ENCODE measurements at places on chromosomes 7 and 10.

GRCh38 chr7:70421319-70421718, 710.6 kb upstream of the GALNT17 start:
- no peak for DNase-seq

DNA sequence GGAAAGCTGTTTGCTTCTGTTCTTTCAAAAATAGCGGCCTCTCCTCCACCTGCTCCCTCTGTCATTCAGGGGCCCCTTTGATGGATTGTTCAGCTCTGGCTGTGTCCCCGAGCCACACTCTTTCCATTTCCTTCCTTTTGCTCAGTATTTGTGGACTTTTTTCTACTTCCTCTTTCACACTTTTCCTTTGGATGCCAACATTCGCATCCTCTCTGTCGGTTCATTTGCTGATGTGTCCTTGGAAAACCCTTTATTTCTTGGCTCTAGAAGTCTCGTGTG, 11.7 kb upstream of the PWWP2B start:
- no peak for DNase-seq

DNA sequence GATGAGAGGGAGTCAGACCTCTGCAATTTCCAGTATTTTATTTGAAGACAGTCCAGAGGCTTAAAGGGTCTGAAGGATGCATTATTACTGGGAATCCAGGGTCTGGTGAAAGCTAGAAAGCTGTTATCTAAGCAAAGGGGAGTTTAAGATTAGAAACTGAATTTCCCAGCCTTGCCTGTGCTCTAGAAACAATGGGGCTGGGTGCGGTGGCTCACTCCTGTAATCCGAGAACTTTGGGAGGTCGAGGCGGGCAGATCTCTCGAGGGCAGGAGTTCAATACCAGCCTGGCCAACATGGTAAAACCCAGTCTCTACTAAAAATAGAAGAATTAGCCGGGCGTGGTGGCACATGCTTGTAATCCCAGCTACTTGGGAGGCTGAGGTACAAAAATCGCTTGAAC, 71.5 kb upstream of the ANLN start:
- no peak for DNase-seq

DNA sequence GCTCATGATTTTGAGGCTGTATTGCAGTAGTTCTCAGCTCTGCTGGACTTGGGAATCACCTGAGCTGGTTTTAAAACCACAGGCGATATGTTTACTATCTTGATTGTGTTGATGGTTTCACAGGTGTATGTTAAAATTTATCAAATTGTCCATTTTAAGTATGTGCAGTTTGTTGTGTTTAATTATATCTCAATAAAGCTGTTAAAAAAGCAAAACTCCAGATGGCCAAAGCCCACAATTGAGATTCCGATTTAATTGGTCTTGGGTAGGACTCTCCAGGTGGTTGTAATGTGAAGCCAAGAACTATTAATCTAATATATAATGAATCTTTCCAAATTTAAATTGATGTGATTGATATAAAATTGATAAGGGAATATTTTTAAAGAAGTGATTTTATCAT, 48.6 kb downstream of the NRCAM start:
- DNase-seq: no peak

GRCh38 chr10:113808168-113808567, 45.7 kb downstream of the DCLRE1A start:
- DNase-seq: no peak

- DNase-seq: peak; percentile 71
Observed at GRCh38 chr7:45921699-45922519, 837 bp upstream of the IGFBP3 start.

DNA sequence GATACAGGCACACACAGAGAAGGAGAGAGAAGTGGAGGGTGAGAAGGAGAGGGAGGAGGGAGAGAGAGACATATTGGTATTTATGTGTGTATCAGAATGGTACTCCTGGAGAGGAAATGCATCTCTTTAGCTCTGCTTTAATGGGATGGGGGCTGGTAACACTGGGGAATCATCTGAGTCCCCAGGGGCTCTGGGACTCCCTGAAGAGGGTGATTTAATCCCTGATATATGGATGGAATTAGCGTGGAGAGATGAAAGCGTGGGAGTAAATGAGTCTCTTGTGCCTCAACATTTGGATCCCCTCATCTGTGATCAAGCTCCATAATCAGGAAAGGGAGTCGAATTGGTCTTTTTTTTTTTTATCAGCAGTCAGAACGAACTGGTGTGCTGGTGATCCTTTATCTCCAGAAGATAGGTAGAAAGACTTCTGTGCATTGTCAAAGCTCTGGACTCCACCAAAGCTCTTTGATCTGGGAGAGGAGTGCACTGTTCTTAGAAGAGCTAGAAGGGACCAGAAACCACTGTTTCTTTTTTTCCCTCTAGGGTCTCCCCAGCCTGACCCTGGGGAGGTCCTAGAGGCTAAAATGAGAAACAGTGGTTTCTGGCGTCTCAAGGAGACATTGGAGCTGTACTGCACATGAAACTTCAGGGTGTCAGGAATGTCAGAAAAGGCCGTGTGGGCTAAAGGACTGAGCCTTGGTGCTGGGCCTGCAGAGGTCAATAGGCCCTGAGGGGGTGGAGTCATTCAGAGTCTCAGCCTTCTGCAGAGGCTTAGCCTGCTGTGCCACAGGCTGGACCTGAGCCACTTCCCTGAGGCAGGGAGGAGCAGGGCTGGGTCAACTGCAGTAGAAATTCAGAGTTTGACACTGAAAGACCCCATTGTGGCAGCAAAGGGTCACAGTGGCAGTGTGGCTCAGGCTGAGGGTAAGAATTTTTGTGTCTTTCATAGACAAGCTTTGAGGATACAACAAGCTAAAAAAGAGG, 234.4 kb upstream of the SLC26A5 start:
- no peak for DNase-seq

GRCh38 chr10:119325131-119325530, 117.8 kb downstream of the GRK5 start:
- DNase-seq: no peak

DNA sequence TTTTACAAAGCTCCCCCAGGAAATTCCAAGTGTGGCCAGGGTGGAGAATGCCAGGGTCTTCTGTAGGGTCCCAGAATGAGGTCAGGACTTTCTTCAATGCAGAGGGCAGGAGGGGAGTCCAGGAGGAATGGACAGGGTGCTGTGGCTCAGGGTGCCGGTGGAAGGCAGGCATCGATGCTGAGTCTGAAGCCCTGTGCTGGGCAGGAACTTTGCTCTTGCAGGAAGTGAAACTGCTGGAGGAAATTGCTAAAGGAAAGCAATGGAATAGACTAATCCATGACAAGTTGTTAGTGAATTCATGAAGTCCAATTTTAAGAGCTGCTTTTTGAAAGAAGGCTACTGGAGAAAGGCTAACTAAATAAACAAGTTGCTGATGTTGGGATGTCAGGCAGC, 14.8 kb downstream of the PTPRE start:
- no peak for DNase-seq

GRCh38 chr10:98030093-98030821, at the start of gene CRTAC1:
TSS of gene CRTAC1 (minus strand) at chr10:98030621. CDS start at chr10:98030472, 149 bp downstream.
- peak; percentile 70 for DNase-seq

- no peak for DNase-seq
Observed at GRCh38 chr7:28316489-28316888, 95.8 kb upstream of the CREB5 start.

GRCh38 chr10:119281581-119282071, 74.3 kb downstream of the GRK5 start:
- peak; percentile 39 for DNase-seq

DNA sequence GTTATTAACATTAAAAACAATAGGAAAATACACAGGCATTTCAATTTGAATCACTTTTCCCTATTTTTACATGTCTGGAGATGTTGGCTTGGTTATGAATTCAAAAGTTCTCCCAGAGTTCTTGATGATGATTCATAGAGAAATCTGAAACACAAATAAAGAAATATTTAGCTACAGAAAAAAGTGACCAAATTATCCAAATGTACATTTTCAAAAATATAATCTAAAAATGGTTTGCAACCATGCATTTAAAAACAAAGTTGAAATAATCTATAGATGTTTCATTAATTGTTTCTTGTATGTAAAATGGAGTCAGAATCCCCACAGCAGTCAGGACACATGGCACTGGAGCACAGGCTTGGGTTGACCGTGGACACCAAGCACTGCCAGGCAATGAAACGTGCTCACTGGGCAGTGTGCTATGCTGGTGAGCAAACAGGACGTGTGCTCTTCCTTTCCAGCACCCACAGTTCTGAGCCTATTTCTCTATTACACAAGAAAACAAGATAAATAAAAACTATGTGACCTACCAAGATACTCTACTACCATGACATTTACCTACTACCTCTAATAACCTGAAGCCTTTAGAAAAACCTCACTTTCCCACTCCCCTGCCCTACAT, 44.1 kb upstream of the PTPRN2 start:
- DNase-seq: no peak

DNA sequence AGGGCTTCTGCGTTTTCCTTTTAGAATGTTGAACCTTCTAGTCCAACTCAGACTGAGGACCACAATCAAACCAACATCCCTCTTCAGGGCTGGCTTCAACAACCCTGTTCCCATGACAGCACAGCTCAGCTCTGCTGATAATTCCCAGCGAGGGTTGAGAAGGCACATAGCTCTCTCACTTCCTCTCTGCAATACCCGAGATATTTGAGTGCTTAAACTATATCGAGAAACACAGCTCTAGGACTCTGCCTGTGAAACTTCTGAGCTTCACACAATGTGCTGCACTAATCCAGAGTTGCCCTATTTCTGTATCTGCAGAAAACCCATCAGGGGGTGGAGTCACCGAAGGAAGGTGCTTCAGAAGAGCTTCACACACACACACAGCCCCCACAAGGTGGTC, 1.6 kb upstream of the ADARB2 start:
- no peak for DNase-seq

GRCh38 chr7:7931626-7932025, 37.0 kb upstream of the GLCCI1 start:
- DNase-seq: no peak

- DNase-seq: no peak
Observed at GRCh38 chr7:915291-916218, 38.9 kb downstream of the ADAP1 start.

GRCh38 chr7:2209146-2209960, 23.4 kb downstream of the MAD1L1 start:
- peak; percentile 47 for DNase-seq

- no peak for DNase-seq
Observed at GRCh38 chr10:93363891-93364648, 118.1 kb downstream of the MYOF start.

GRCh38 chr10:126593968-126594701, 76.4 kb downstream of the C10orf90 start:
- no peak for DNase-seq

DNA sequence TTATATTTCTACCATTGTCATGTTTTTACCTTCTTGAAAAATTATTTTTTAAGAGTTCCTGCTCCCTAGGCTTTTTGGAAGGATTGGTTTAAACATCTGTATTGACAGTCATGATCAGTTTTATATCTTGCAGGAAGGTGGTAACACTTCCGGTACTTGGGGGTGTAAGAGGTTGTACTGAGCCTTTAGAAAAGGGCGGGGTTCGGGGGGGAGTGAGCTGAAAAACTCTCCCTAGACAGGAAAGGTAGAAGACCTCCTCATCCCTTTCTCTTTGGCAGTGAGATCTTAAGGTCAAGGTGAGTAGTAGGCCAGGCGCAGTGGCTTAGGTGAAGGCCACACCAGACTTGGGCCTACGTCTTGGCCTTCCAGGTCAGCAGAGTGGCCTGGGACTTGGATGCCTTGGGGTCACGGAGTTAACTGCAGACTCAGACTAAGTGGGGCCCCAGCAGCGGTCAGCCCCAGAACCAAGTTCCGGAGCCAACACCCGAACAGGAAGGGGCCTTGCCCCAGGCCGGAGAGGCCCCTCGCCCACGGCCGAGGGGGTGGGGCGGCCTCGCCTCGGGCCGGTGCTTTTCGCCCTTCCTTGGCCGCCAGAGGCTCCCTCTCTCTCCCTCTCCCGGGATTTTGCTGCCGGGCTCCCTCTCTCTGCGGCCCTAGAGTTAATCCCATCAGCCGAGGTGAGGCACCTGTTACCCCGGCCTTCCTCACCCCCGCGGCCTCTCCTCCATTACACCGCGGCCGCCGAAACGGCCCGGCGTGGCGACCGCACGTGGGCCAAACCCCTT, at the start of gene PPP1R9A:
Gene PPP1R9A, plus strand, starts transcription at position 569 of the 785 bp plus-strand sequence. CDS start 2,520 bp downstream, outside the sequence.
- peak; percentile 46 for DNase-seq

DNA sequence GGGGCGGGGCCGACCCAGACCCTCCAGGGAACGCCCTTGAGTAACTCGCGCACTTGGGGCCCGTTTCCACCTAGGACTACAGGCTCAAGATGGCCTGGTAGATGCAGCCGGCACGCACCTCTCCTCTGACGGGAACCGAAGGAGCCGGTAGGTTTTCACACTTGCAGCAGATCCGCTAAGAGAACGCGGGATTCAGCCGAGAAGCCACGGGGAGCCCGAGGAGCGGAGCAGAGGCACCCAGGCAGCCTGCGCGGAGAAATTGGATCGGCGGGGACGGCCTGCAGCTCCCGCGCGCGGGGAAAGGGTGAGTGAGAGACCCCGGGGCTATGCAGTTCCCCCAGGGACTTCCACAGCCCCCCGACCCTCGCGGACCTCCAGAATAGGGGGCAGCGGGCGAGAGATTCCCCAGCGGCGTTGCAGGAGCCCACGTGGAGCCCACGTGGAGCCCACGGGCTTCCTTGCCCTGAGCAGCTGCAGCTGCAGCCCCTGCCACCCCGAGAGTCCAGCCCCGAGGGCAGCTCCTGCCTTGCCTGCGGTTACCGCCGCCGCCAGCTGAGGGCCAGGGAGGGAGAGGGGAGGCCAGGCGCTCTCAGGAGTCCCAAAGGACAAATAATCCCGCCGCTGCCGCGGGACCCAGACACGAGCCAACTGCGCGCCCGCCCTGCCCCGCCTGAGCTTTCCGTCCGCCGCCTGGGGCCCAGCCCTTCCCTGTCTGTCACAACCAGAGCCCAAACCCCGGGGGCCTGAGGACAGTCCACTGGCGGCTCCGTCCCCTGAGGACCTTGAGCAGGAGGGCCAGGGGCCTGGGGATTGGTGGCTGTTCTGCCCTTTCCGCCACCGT, 13.1 kb downstream of the IFT22 start:
- DNase-seq: no peak

DNA sequence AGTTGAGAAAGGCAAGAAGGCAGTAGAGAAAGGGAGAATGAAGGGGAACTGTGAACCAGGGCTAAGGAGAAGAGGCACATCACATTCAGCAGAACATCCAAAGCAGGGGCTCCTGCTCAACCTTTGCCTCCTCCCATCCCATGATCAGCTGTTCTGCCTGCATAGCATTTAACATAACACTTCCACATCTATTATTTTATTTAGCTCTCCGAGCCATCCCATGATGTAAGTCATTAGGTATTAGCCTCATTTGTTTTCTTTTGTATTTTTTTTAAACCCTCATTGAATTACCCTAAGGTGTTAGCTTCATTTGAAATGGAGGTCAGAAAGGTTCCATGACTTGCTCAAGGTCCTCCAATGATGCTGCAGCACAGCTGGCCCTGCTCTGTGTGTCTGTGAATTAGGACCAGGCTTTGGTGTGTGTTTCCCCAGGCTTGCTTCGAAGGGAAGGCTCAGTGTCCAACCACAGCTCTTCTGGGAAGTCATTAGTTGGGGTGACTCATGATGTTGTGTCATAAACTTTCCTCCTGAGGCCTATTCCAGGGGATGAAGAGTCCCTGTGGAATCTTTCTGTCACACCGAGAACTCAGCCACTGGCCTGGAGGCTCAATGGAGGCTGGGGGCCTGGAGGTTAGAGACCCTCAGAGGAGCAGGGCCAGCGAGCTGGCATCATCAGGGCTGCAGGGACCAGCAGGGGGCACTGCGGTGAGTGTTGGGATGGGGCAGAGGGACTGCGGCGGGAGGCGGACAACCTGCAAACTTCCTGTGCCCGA, 16.5 kb downstream of the NPFFR1 start:
- no peak for DNase-seq

- DNase-seq: no peak
Observed at GRCh38 chr10:131646551-131647525, 254.0 kb upstream of the PPP2R2D start.

GRCh38 chr7:83105948-83106347, 56.7 kb downstream of the PCLO start:
- no peak for DNase-seq

All from left renal pelvis (tissue), 4 donors.